ENCODE measurements at places on chromosomes 3 and 15.

GRCh38 chr15:72599855-72600464 is 54.5 kb upstream of the GOLGA6B start:
- H3K27ac ChIP-seq = no peak overlapping the region
- H3K4me1 ChIP-seq = no peaks in the 10 kb centered on the region
- no peaks in the 10 kb centered on the region for H3K36me3 ChIP-seq
- no peak overlapping the region for H3K4me3 ChIP-seq

GRCh38 chr3:58998476-58999117 is 51.2 kb downstream of the CFAP20DC start:
- peaks cover 17% of the 10 kb centered on the region for H3K4me1 ChIP-seq
- H3K27ac ChIP-seq = no peak overlapping the region
- H3K36me3 ChIP-seq = no peaks in the 10 kb centered on the region
- H3K27me3 ChIP-seq = no peaks in the 10 kb centered on the region
- H3K4me3 ChIP-seq = no peak overlapping the region

DNA sequence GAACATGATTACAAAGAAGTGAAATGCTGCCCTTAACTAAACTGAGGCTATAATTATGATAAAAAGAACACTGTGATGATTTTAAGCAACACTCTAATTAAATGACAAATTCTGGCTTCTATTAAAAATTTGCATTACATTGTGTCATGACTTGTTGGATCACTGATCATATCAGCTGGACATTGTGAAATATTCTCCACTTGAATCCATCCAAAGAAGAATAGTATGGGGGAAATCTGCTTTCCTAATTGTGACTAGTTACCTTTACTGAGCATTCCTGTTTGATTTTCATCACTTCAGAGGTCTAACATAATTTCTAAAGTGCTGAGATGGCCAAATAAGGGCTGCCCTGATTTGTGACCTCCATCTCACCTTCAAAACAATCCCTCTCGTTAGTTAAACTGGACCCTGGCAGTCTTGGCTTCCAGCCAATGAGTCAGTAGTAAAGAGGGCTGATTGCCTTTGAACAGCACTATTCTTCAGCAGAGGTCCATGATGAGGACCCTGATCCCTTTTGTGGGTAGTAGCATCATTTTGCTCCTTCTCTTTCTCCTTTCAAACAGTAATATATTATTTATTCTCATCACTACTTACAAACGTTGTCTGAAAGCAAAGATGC is 53.5 kb upstream of the LEKR1 start:
- DNase-seq = no peak
- no peaks in the 10 kb centered on the region for H3K4me1 ChIP-seq
- no peaks in the 10 kb centered on the region for H3K36me3 ChIP-seq
- H3K27me3 ChIP-seq = no peaks in the 10 kb centered on the region
- no peak overlapping the region for H3K4me3 ChIP-seq

DNA sequence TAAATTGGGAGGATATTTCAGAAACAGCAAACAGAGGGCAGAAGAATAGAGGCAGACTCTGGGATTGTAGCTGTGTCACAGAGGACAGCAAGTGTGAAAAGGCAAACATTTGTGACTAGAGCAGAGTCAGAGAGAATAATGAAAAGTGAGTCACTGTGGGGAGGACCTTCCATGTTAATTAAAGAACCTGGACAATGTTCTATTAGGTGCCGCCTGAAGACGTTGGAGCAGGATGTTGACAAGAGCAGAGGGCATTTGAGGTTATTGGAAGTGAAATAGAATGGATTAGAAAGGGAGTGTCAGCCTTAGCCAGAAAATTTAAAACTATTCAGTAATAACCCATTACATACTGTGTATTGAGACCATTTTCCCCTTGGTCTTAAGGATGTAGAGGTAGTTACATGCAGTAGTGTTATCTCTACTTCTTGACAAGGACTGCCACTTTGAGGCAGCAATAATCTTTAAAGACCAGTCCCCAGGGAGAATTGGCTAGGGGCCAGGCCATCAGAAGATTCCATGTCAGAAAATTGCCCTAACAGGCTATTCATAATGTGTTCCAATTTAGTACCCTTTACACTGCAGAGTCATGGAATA is 5.8 kb downstream of the ACKR2 start:
- H3K4me1 ChIP-seq = no peaks in the 10 kb centered on the region
- H3K4me3 ChIP-seq = no peak overlapping the region
- H3K27me3 ChIP-seq = no peaks in the 10 kb centered on the region
- no peak overlapping the region for H3K27ac ChIP-seq
- no peak for DNase-seq
- H3K36me3 ChIP-seq = no peaks in the 10 kb centered on the region

DNA sequence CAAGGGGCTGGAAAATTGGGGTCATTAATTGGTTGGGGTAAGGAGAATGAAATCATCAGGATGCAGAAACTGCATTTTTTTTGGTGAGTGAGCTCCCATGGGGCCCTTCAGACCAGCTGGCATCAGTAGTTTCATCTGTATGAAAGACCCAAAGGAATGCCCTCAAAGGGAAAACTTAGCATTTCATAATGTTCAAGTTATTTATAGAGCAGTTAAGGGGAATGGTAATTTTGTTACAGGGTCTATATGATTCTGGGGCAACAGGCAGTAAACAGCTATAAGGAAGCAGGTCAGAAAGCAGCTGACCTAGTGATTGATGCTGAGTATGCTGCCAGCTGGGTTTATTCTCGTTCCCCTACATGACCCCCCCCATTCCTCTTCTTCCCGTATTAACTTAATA is 448.9 kb downstream of the OCA2 start:
- no peaks in the 10 kb centered on the region for H3K36me3 ChIP-seq
- H3K27me3 ChIP-seq = no peaks in the 10 kb centered on the region
- H3K4me1 ChIP-seq = no peaks in the 10 kb centered on the region
- DNase-seq = no peak
- H3K27ac ChIP-seq = no peak overlapping the region

- H3K4me3 ChIP-seq = no peak overlapping the region
- peaks cover 4% of the 10 kb centered on the region for H3K4me1 ChIP-seq
- no peak overlapping the region for H3K27ac ChIP-seq
- H3K36me3 ChIP-seq = no peaks in the 10 kb centered on the region
- H3K27me3 ChIP-seq = no peaks in the 10 kb centered on the region
These were observed 6.0 kb upstream of the HACD2 start for GRCh38 chr3:123590685-123591450.

- no peak for DNase-seq
- no peaks in the 10 kb centered on the region for H3K36me3 ChIP-seq
- H3K4me1 ChIP-seq = peaks cover 17% of the 10 kb centered on the region
- no peaks in the 10 kb centered on the region for H3K27me3 ChIP-seq
These were observed 84.6 kb downstream of the FILIP1L start for GRCh38 chr3:100029689-100030088.

DNA sequence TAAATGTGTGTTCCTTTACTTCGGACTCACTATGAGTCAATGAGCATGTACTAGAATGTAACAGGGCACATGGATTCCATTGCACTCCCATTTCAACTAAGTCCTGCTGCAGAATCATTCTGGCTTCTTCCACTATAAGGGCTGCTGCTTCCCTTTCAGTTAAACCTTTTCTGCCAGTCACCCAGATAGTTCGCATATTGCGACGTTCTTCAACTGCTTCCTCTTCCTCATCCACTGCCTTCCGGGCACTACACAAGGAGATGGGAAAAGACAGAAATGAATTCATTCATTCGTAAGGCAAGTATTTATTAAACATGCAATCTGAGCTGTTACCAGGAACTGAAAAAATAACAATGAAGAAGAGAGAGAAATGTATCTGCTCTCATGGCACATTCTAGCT is 55.6 kb downstream of the POLQ start:
- H3K4me1 ChIP-seq = no peaks in the 10 kb centered on the region
- no peaks in the 10 kb centered on the region for H3K36me3 ChIP-seq
- H3K27ac ChIP-seq = no peak overlapping the region
- H3K4me3 ChIP-seq = no peak overlapping the region
- H3K27me3 ChIP-seq = no peaks in the 10 kb centered on the region
- no peak for DNase-seq

GRCh38 chr15:87942316-87942715 is 314.2 kb downstream of the NTRK3 start:
- no peaks in the 10 kb centered on the region for H3K27me3 ChIP-seq
- no peak for DNase-seq
- H3K4me3 ChIP-seq = no peak overlapping the region
- H3K27ac ChIP-seq = no peak overlapping the region
- H3K4me1 ChIP-seq = no peaks in the 10 kb centered on the region
- H3K36me3 ChIP-seq = no peaks in the 10 kb centered on the region

DNA sequence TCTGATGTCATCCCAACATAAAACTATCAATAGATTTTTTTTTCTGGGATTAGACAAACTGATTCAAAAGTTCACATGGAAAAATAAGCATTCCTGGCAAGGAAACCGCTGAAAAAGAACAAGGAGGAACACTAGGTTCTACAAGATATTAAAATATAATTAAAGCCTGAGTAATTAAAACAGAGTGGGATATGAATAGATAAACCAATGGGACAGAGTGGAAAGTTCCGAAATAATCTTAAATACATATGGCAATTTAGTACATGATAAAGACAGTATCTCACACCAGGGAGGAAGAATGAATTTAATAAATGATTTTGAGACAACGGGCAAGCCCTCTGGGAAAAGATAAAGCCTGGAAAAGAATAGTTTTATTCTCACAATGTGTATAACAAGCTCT is 4.7 kb downstream of the GLDN start:
- no peaks in the 10 kb centered on the region for H3K36me3 ChIP-seq
- H3K4me3 ChIP-seq = no peak overlapping the region
- peaks cover 9% of the 10 kb centered on the region for H3K4me1 ChIP-seq
- no peaks in the 10 kb centered on the region for H3K27me3 ChIP-seq
- H3K27ac ChIP-seq = peak overlapping the region; percentile 46

GRCh38 chr15:31195871-31196270 is 94.3 kb upstream of the TRPM1 start:
- H3K4me1 ChIP-seq = peaks cover 4% of the 10 kb centered on the region
- DNase-seq = no peak
- no peaks in the 10 kb centered on the region for H3K36me3 ChIP-seq
- H3K4me3 ChIP-seq = no peak overlapping the region
- H3K27ac ChIP-seq = no peak overlapping the region

DNA sequence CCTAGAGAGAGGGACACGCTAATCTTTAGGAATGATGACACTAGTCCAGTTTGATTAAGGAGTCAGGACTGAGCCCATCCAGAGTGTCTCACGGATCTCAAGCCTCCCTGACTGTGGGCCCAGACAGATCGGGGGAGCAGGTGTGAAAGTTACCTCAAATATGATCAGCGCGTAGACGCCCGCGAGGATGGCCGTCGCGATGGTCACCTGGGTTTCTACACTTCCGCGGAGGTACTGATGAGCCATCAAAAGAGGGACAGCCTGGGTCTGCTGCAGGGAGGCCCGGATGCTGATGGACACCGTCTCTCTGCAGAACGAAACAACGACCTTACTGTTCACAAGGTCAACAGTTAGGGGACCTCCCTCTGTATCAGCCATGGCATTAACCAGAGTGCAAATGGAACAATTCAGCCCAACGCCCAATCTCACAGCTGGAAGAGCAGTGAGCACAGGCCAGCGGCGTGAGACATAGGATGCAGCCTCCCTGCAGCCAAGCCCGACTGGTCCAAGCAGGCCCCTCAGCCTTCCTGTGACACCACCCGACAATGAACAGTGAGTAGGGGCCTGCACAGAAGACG is 84.4 kb downstream of the OCA2 start:
- no peaks in the 10 kb centered on the region for H3K4me1 ChIP-seq
- H3K36me3 ChIP-seq = no peaks in the 10 kb centered on the region
- no peak overlapping the region for H3K4me3 ChIP-seq

- H3K27ac ChIP-seq = no peak overlapping the region
- no peaks in the 10 kb centered on the region for H3K4me1 ChIP-seq
- H3K4me3 ChIP-seq = no peak overlapping the region
- no peak for DNase-seq
- H3K36me3 ChIP-seq = no peaks in the 10 kb centered on the region
These were observed 73.6 kb upstream of the NSMCE3 start for GRCh38 chr15:29343229-29343628.

DNA sequence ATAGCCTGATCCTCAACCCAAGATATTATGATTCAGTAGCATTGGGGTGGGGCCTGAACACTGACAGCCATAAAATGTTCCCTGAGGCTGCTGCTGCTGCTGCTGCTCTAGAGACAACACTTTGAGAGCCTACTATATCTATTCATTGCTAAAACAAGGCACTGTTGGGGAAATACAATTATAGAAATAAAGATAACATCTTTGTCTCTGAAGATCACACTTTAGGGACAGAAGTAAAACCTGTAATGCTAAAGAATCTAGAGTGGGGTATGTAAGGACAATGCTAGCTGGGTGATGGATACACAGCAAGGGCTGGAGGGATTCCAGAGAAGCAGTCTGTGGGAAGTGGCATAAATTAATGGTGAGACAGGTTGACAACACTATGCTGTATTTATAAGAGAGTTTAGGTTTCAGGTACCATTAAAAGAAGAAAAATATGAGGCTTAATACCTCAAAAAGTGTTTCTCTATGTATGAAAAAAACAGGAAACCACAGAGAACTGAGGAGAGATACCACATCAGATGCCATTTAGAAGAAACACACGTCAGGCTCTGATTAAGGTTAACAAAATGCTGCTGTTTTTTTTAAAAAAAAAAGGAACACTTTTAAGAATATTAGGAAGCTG is 115.9 kb downstream of the CBLB start:
- H3K27me3 ChIP-seq = no peaks in the 10 kb centered on the region
- no peak overlapping the region for H3K27ac ChIP-seq
- H3K36me3 ChIP-seq = no peaks in the 10 kb centered on the region
- H3K4me3 ChIP-seq = no peak overlapping the region
- H3K4me1 ChIP-seq = peaks cover 5% of the 10 kb centered on the region

GRCh38 chr3:32292085-32292796 is 53.8 kb downstream of the CMTM8 start:
- no peak overlapping the region for H3K27ac ChIP-seq
- H3K27me3 ChIP-seq = no peaks in the 10 kb centered on the region
- no peaks in the 10 kb centered on the region for H3K36me3 ChIP-seq
- no peak overlapping the region for H3K4me3 ChIP-seq
- DNase-seq = no peak

DNA sequence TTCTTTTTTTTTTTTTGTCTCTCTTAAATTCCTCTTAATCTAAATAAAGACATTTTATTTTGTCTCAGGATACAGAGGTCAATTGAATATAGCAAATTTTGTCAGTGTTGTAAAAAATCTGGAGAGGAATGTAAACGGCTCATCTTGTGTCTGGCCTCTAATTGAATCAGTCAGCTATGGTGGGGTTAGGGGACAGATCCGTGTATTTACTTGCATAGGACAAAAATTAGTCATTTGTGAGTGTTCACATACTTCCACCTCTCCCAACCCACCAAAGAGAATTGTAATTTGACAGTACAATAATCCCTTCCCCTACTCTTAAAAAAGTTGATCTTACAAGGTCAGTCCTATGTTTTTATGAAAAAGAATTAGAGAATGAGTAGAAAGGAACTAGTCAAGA is 18.3 kb downstream of the PPARG start:
- H3K4me1 ChIP-seq = no peaks in the 10 kb centered on the region
- H3K4me3 ChIP-seq = no peak overlapping the region
- DNase-seq = no peak
- no peak overlapping the region for H3K27ac ChIP-seq

All from testis (tissue), 5 donors.